ENCODE measurements at places on chromosomes 2 and 18.

- DNase-seq, result no peak
Observed at GRCh38 chr18:76494231-76495005, 624 bp downstream of the ZNF516 start.

GRCh38 chr2:115481842-115482241 lies 1039.4 kb downstream of the DPP10 start:
- no peak for DNase-seq

GRCh38 chr2:213079756-213080155 lies 71.7 kb downstream of the IKZF2 start:
- no peak for DNase-seq

GRCh38 chr2:19911808-19912509 lies 10.2 kb upstream of the TTC32 start:
- no peak for DNase-seq

DNA sequence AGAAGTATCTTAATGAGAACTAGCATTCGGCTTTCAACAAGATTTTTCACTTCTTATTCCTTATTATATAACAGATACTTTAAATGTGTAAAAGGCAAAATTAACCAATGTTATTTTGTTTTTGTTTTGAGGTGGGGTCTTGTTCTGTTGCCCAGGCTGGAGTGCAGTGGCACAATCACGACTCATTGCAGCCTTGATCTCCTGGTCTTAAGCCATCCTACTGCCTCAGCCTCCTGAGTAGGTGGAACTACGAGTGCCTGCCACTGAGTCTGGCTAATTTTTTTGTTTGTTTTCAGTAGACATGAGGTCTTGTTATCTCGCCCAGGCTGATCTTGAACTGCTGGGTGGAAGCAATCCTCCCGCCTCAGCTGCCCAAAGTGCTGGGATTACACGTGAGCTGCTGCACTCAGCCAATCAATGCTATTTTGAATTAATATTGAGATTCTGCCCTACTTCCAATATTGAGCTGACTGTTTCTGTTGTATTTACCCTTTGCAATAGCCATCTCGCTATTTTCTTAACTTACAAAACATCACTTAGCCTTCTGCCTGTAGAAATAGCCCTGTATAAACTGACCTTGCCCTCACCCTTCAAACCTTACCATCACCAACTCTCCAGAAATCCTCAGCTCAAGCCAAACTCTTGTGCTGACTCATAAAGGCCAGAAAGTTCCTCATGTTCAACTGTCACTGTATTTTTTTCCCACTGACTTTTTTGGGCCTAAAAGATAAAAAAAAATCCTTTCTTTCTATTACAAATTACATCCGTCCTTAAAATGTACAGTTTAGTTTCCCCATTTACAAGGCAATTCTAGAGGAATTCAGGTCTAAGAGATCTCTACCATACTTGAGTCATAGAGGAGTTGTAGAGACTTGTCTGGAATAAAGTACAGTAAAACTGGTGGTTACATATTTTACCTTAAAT lies 94.3 kb downstream of the OLA1 start:
- DNase-seq, result no peak

GRCh38 chr2:121076885-121077549 lies 208.0 kb downstream of the TFCP2L1 start:
- DNase-seq, result peak; percentile 4

- DNase-seq, result no peak
Observed at GRCh38 chr2:189234991-189235390, 55.4 kb upstream of the COL5A2 start.

DNA sequence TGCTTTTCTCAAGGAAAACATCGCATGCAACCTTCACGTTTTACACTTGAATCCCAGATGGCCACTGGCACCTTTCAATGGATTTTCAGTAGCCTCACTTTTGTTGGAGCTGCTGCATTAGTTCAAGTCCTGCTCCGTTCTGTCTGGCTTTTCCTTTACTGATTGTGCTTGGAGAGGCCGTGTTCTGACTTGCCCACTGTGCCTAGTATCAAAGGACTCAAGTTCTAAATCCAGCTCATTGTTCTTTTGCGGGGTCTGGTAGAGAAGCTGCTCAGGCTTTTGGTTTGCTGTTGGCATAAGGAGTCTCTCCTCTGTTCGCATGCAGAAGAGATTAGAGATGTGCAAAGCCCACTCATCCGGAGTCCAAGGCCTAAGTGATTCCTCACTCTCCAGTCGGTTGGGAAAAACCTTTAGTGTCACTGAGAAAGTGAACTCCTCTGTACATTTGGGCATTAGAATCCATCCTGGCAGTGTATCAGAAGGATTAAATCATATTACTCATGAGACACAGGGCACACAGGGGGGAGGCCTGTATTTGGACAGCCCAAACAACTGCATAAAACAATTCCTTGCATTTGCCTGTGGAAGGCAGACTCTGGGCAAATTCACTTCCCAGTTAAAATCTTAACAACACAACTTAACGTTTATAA lies 69.7 kb downstream of the NCK2 start:
- no peak for DNase-seq

Measured in stimulated activated CD4-positive, alpha-beta T cell treated with anti-CD3 and anti-CD28 coated beads, TNF-alpha, amount 100 ng/mL, for 1 hour (primary cell).